ENCODE measurements at places on chromosomes 13 and 19.
A peak's percentile ranks its signal among the peaks of the same experiment; 100 is the strongest.

DNA sequence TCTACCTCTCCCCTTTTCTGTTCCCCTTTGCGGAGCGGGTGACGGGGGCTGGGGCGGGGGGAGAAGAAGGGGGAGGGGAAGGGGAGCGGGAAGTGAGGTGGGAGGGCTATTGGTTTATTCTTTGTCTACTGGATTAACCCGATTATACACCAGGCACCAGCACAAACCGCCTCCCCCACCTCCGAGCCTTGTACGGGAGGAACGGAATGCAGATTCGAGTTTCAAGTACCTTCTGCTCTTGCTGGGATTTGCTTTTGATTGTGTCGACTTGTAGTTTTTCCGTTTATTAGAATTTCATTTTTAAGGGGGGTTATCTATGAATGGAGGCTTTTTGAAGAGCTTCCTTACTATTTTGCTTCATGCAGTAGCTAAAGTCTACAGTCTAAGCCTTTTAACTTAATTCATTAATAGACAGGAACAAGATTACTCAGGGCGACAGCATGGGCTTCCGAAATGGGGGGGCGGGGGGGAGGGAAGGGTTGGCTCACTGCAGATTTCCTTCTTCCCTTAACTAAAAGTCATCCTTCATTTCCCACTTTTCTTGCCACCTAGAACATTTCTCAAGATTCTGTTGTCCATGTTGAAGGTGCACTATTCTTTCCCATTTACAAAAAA lies 937 bp upstream of the SPRY2 start:
- no peak for DNase-seq

DNA sequence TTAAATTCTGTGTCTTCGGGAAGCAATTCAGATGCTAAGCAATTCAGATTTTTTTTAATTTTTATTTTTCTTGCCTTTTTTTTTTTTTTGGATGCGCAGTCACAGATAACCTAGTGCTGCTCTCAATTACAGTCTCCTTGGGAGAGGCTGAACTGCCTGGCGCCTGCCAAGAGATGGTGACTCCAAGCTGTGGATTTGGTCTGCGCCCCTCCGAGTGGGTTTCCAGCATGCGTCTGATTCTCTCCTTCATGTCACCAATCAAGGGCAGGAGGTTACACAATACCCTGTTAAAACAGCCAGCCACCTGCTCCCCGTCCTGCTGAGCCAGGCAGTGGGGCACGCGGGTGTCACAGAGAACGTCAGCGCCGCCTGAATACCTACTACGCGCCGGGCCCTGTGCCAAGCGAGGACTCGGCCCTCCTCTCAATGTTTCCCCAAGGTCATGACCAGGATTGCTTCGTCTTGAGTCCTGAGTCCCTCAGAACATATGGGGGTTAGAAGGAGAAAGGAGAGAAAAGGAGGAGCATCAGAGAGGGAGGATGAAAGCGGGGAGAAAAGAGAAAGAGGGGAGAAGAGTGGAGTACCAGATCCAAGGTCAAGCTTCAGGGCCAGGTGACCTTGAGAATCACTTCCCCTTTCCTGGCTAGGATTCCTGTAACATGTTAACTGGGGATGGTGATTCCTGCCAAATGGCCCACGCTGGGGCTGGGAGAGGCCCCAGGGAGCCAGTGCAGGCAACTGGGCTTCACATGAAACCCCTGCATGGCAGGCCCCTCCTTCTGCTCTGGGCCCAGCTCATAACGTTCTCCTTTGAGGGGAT lies 213.6 kb downstream of the URI1 start:
- no peak for DNase-seq

- no peak for DNase-seq
Observed at GRCh38 chr13:69820180-69820579, 287.4 kb upstream of the ATXN8OS start.

- no peak for DNase-seq
Observed at GRCh38 chr19:15328312-15328711, 4.0 kb downstream of the BRD4 start.

GRCh38 chr19:13441810-13442512 lies 64.3 kb downstream of the CACNA1A start:
- peak; percentile 36 for DNase-seq

DNA sequence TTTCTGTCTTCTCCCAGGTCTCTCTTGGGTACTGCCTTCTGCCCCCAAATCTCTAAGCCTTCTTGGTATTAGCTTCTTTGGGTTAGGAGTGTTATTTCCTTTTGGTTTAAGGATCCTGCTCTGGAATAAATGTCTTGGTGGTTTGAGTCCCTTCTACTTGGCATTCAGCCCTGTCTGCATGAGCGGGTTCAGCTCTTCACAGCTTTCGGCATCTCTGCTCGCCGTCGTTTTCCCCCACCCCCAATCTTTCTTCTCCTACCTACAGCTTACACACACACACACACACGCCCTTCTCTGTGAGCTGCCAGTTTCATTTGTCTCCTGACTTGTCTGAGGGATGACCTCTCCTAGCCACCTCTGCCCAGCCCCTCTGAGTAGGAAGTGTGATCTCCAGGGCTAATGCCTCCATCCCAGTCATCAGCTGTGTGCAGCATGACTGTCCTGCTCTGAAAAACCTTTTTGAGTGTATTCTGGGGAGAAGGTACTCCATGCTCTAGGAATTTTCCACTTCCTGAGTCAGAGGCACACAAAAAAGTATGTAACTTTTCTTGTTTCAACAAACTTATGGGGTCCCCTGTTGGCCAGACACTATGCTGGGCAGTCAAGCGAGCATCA lies 4.7 kb downstream of the CNOT3 start:
- no peak for DNase-seq

Measured in suppressor macrophage treated with lipopolysaccharide for 4 hours (primary cell).